Sigmoid colon (tissue), 7 donors: ENCODE measurements at places on chromosomes 3 and 15. TPM values are rescaled to one million over a fixed set of nuclear protein-coding genes. Genes with fewer than 3 reads are reported as not detected.

SAMMSON gene
- total RNA-seq: not detected

- H3K4me3 ChIP-seq: no peak overlapping the region
- DNase-seq: no peak
These were observed 545.0 kb upstream of the GRM7 start for GRCh38 chr3:6315906-6316305.

DNA sequence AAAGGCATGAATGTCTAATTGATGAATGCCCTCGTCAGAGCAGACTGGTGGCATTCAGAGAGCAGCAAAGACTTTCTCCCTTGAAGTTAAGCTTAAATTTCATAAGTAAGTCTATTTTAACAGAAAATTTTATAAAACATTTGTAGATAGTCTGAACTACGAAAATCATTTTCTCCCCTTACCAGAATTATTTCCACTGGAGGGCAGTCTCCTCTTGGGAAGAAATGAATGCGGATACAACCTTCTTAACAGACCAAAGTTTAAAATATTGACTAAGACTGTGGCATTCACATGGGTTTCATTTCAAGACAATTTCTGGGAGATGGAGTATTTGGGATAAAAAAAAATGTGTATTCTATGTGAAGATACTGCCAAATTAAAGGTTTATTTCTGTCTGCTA, 669.0 kb downstream of the FHIT start:
- no peak overlapping the region for H3K27ac ChIP-seq
- no peaks in the 10 kb centered on the region for H3K4me1 ChIP-seq
- H3K36me3 ChIP-seq: no peaks in the 10 kb centered on the region
- H3K27me3 ChIP-seq: no peaks in the 10 kb centered on the region
- DNase-seq: no peak

DNA sequence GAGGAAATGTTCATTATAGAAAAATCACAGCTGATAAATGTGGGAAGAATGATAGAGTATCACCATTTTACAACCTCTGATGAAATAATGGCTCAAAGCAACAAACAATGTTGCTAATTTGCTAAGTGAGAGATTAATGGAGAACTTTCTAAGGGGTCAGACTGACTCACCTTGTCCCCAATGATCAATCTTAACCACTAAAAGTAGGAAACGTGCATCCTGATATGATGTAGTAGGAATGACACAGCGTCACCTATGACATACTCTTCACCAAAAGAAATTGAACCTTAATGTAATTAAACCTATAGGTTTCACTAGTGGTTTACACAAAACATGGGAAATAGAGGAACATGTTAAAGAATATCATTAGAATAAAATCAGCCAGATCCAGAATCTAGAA, 35.1 kb upstream of the MLF1 start:
- no peak for DNase-seq
- H3K36me3 ChIP-seq: no peaks in the 10 kb centered on the region
- no peak overlapping the region for H3K4me3 ChIP-seq
